ENCODE measurements at places on chromosomes 4 and X.

- no peak overlapping the region for H3K27ac ChIP-seq
- H3K4me3 ChIP-seq: no peak overlapping the region
- H3K4me1 ChIP-seq: no peaks in the 10 kb centered on the region
These were observed 89.5 kb downstream of the PLS3 start for GRCh38 chrX:115650449-115650848.

DNA sequence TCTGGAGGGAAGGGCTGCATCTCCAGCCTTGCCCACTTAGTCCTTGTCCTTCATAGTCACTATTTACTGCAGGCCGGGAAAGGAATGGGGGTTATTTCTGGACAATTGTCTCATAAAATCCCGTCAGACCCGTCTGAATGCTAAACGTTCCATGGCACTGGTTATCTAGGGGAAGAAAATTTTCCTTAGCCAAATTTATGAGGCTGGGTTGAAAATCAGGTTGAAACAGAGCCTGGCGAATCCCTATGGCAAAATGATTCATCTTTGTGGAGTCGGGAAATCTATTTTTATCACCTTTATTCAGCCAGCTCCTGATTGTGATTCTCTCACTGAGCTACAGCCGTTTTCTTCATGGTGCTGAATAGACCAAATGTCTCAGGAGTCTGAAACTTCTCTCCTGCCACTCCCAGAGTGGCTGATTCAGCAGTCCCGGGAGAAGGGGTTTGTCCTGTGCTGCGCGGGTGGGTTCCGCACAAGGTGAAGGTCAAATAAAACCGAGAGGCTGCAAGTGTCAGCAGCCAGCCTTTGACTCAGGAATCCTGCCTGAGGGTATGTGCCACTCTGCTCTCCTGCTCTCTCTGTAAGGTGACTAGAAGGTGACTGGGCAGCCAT, 1.0 kb downstream of the LIMCH1 start:
- H3K27ac ChIP-seq: peak overlapping the region; percentile 92
- no peak overlapping the region for H3K4me3 ChIP-seq
- H3K4me1 ChIP-seq: peaks cover 14% of the 10 kb centered on the region

DNA sequence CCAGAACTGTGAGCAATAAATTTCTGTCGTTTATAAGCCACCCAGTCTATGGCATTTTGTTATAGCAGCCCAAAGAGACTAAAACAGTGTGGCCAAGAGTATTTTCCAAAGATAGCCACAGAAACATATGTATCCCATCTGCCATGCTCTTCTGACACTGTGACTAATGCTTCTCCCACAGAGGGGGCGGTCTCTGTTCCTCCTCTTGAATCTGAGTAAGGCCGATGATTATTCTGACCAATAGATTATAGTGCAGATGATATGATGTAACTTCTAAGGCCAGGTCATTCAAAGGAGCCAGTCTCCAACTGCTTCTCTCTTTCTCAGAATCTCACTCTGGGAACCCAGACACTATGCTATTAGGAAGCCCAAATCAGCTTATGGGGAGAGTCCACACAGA, 570.7 kb downstream of the BCOR start:
- no peaks in the 10 kb centered on the region for H3K36me3 ChIP-seq
- no peak overlapping the region for H3K4me3 ChIP-seq
- no peaks in the 10 kb centered on the region for H3K27me3 ChIP-seq
- H3K27ac ChIP-seq: no peak overlapping the region
- no peak for DNase-seq

DNA sequence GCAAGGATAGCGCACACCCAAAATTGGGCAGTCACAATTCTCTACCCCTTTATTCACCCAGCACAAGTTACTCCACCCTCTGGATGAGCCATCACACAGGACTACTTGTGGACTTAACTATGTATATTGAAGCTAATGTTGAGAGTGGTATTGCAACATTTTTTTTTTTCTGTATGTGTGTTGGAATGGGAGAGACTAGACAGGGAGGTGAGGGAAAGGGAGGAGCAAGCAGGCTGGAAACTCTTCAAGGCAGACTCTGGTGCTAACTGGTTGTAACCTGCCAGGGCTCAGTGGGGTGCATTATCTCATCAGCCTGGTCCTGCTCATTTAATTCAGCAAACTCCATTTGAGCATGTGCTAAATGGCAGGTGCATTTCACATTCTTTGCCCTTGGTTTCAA, 18.4 kb upstream of the CWH43 start:
- no peaks in the 10 kb centered on the region for H3K36me3 ChIP-seq
- H3K27me3 ChIP-seq: no peaks in the 10 kb centered on the region
- no peak overlapping the region for H3K4me3 ChIP-seq
- H3K27ac ChIP-seq: no peak overlapping the region

- H3K27ac ChIP-seq: no peak overlapping the region
- DNase-seq: no peak
- no peaks in the 10 kb centered on the region for H3K27me3 ChIP-seq
- no peaks in the 10 kb centered on the region for H3K4me1 ChIP-seq
These were observed 18.2 kb upstream of the NKRF start for GRCh38 chrX:119624417-119624816.

DNA sequence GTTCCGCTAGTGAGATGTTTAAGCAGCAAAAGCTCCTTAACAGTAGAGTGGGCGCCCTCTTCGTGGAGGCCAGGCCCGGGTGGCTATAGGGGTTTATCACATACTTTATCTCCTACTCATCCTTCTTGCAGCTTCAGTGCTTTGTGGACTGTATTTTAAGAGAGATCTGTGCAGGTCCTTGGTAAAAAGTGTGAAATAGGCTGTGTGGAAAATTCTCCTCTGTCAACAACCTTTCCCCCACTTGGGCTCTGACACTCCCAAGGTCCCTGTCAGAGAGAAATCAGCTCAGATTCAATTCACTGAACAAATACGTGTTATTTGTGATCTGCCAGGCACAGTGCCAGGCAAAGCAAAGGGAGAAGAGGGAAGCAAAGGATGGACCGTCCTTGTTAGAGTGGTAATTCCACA, 214.3 kb upstream of the PPARGC1A start:
- no peaks in the 10 kb centered on the region for H3K27me3 ChIP-seq
- H3K27ac ChIP-seq: no peak overlapping the region
- H3K4me1 ChIP-seq: no peaks in the 10 kb centered on the region
- no peaks in the 10 kb centered on the region for H3K36me3 ChIP-seq

- no peak for DNase-seq
- peak overlapping the region; percentile 21 for H3K27ac ChIP-seq
- H3K36me3 ChIP-seq: no peaks in the 10 kb centered on the region
- H3K27me3 ChIP-seq: no peaks in the 10 kb centered on the region
- no peak overlapping the region for H3K4me3 ChIP-seq
- peaks cover 9% of the 10 kb centered on the region for H3K4me1 ChIP-seq
These were observed 26.3 kb downstream of the AFF1 start for GRCh38 chr4:86961116-86961515.

DNA sequence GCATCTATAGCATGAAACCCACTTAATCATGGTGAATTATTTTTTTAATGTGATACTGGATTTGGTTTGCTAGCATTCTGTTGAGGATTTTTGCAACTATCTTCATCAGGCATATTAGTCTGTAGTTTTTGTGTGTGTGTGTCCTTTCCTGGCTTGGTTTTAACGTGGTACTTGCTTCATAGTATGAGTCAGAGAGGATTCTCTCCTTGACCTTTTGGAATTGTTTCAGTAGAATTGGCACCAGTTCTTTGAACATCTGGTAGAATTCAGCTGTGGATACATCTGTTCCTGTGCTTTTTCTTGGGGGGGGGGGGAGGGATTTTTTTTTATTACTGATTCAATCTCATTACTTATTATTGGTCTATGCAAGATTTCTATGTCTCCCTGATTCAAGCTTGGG, 232.0 kb upstream of the KLF8 start:
- H3K4me3 ChIP-seq: no peak overlapping the region
- no peak overlapping the region for H3K27ac ChIP-seq
- no peaks in the 10 kb centered on the region for H3K27me3 ChIP-seq
- H3K36me3 ChIP-seq: no peaks in the 10 kb centered on the region
- H3K4me1 ChIP-seq: no peaks in the 10 kb centered on the region
- DNase-seq: no peak

- H3K4me1 ChIP-seq: no peaks in the 10 kb centered on the region
- no peaks in the 10 kb centered on the region for H3K27me3 ChIP-seq
- H3K4me3 ChIP-seq: no peak within 1 kb of the TSS
- H3K36me3 ChIP-seq: no peaks in the 10 kb centered on the region
- no peak for DNase-seq
These were observed at the start of gene PWWP3B for GRCh38 chrX:106168107-106168506. PWWP3B (plus strand) TSS chrX:106168305; CDS start chrX:106205433, 37,128 bp downstream.

DNA sequence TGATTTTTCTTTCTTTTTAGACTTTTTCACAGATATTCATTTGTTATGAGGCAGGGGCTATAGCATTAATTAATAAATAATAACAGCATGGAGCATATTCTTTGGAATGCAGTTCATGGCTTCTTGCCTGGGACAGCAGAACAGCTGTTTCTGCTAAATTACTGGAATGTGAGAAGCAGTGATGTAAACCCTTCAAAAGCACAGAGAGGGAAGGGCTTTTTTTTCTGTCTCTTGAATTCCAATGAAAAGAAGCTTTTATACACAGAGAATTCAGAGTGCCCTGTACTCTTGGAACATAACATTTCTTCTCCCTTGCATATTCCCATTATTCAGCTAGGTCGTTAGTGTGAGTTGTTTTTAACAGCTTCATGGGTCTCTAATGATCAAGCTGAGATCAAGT, 28.5 kb upstream of the ANK2 start:
- H3K4me1 ChIP-seq: no peaks in the 10 kb centered on the region
- no peak for DNase-seq
- H3K36me3 ChIP-seq: no peaks in the 10 kb centered on the region
- no peak overlapping the region for H3K4me3 ChIP-seq
- no peaks in the 10 kb centered on the region for H3K27me3 ChIP-seq

DNA sequence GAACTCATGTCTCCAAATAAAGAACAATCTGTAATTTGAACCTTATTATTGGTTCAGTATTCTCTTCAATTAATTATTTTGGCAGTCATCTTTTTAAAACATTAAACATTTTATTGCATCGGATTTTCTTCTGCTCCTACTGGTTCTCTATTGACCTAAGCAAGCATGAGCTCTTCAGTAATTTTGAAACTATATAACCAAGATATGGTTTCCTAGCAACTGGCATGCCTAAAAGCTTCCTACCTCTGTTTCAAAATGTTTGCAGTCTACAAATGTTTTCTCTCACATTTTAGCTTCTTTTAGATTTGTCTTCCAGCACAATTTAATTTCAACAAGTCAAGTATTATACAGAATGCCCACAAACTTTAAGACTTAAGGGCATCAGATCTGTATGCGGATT, 371.3 kb downstream of the GPM6A start:
- H3K36me3 ChIP-seq: no peaks in the 10 kb centered on the region
- no peak overlapping the region for H3K4me3 ChIP-seq
- no peaks in the 10 kb centered on the region for H3K27me3 ChIP-seq
- H3K4me1 ChIP-seq: no peaks in the 10 kb centered on the region

DNA sequence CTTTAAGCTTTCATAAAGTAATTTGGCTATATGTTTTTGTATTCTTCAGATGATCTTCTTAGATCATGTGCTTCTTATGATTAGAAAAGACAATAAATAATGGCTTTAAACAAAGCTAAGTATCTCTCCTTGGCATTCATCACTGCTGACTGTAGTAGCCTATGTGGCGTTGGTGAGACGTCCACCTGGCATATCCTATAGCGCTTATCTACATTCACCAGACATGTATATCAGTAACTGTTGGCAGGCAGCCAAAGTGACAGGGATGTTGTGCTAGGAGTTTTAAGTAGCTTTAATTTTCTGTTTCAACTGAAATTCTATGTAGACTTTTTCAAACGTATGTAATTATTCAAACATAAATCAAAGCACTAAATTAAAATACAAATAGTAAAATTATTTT, 276.4 kb downstream of the IL15 start:
- DNase-seq: no peak
- no peaks in the 10 kb centered on the region for H3K4me1 ChIP-seq
- H3K27me3 ChIP-seq: peaks cover 1% of the 10 kb centered on the region
- H3K4me3 ChIP-seq: no peak overlapping the region

GRCh38 chr4:17356926-17357325, 155.0 kb downstream of the QDPR start:
- no peaks in the 10 kb centered on the region for H3K4me1 ChIP-seq
- DNase-seq: no peak
- H3K4me3 ChIP-seq: no peak overlapping the region
- H3K36me3 ChIP-seq: no peaks in the 10 kb centered on the region

DNA sequence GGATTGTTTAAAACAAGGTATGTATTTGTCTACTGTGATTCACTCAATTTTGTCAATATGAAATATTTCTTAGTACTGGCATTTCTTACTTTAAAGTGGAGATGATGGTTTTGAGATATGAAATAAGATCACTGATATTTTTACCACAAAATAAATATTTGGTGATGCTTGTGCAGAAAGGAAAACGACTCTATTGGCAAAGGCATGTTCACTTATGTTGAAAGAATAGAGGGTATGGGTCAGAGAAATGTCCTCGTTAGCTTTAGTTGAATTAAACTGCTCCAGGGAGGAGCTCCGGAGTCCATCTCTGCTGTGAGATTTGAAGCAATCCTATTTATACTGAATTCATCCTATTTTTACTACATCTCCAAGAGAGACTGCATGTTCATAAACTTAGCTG, 84.2 kb downstream of the SH3BGRL start:
- no peak overlapping the region for H3K4me3 ChIP-seq
- H3K4me1 ChIP-seq: no peaks in the 10 kb centered on the region
- no peaks in the 10 kb centered on the region for H3K36me3 ChIP-seq
- no peaks in the 10 kb centered on the region for H3K27me3 ChIP-seq
- H3K27ac ChIP-seq: no peak overlapping the region
- DNase-seq: no peak

GRCh38 chr4:26866781-26867180, 6.1 kb downstream of the STIM2 start:
- no peaks in the 10 kb centered on the region for H3K36me3 ChIP-seq
- H3K4me1 ChIP-seq: peaks cover 4% of the 10 kb centered on the region
- no peak overlapping the region for H3K27ac ChIP-seq

GRCh38 chr4:150253965-150254630, 175.9 kb downstream of the DCLK2 start:
- DNase-seq: no peak
- peaks cover 5% of the 10 kb centered on the region for H3K36me3 ChIP-seq
- H3K27ac ChIP-seq: no peak overlapping the region
- H3K4me3 ChIP-seq: no peak overlapping the region

GRCh38 chr4:42865572-42866189, 26.8 kb upstream of the GRXCR1 start:
- no peaks in the 10 kb centered on the region for H3K4me1 ChIP-seq
- DNase-seq: no peak
- no peaks in the 10 kb centered on the region for H3K36me3 ChIP-seq
- H3K4me3 ChIP-seq: no peak overlapping the region
- H3K27ac ChIP-seq: no peak overlapping the region

- no peaks in the 10 kb centered on the region for H3K27me3 ChIP-seq
- no peak for DNase-seq
These were observed 251.0 kb downstream of the PRDM5 start for GRCh38 chr4:120671538-120671937.

GRCh38 chrX:108165383-108166111, 74.0 kb downstream of the ATG4A start:
- no peak for DNase-seq
- H3K27ac ChIP-seq: no peak overlapping the region
- H3K4me1 ChIP-seq: no peaks in the 10 kb centered on the region
- no peak overlapping the region for H3K4me3 ChIP-seq
- no peaks in the 10 kb centered on the region for H3K27me3 ChIP-seq
